Fibroblast of skin of abdomen (primary cell): ENCODE measurements at places on chromosomes 4 and X.

- DNase-seq, result peak; percentile 87
Measured at GRCh38 chrX:14616836-14617235, 87.5 kb downstream of the GLRA2 start.

- no peak for DNase-seq
Measured at GRCh38 chr4:73193659-73194058, 64.9 kb downstream of the ANKRD17 start.

DNA sequence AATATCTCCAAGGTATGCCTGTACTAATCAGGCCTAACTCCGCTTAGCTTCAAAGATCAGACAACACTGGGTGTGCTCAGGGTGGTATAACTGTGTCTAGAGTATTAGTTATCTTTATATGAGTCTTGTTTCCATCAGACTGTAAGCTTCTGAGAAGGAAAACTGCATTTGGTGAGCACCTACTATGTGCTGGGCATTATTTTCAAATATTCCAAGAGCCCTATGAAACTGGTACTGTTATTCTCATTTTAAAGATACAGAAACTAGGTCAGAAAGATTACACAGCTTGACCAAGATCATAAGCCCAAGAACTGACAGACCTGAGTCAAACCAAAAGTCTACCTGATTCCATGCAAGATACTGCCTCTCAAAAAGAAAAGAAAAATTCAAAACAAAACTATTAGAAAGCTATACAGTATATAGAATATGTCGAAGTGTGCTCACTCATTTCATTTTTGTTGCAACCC lies 44.4 kb downstream of the LRBA start:
- DNase-seq, result no peak

DNA sequence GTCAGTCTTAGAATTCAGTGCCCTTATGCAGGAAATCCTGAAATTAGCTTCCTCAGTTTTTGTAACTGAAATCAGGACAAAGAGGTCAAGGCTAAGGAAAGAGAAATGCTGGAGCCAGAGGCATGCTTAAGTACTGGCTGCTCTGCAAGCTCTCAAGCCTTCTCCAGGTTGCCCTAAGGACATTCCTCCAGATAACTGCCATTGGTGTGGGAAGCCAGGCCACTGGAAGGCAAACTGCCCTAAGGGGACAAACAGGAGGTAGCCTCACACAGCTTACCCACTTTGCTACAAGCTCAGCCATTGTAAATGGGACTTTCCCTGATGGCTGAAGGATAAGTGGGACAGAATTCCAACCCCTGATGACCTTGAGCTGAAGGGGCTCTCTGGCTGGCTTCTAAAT lies 606.9 kb upstream of the PCDH10 start:
- no peak for DNase-seq

DNA sequence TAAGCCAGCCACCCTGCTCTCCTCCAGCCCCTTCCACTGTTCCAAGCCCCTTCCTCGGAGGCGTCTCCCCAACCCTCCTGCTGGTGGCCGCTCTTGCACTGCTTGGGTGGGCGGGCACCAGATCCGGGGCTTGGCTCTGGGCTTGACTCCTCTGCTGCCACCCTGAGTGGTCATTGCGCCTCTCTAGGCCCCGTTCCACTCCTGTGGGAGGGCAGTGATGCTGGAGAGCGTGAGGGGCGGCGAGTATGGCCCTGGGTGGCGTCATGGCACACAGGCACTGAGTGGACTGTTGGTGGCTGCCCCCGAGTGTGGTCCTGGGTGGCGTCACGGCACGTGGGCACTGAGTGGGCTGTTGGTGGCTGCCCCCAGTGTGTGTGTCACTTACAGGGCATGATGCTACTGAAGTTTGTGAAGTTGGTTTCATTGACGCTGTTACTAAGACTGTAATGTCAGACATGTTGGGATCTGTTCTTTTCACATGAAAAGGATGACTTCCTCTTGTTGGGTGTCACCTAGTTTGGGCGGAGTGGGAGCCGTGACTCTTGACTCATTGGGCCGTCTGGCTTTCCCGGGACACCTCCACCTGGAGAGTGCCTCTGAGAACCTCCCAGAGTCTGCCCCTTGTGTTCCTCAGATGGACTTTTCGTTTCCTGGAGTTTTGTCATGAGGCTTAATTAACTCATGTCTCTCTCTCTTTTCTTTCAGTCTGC lies 55.9 kb upstream of the HGFAC start:
- DNase-seq, result no peak

GRCh38 chrX:142998447-142999198 lies 27.1 kb upstream of the SPANXN4 start:
- DNase-seq, result peak; percentile 20

DNA sequence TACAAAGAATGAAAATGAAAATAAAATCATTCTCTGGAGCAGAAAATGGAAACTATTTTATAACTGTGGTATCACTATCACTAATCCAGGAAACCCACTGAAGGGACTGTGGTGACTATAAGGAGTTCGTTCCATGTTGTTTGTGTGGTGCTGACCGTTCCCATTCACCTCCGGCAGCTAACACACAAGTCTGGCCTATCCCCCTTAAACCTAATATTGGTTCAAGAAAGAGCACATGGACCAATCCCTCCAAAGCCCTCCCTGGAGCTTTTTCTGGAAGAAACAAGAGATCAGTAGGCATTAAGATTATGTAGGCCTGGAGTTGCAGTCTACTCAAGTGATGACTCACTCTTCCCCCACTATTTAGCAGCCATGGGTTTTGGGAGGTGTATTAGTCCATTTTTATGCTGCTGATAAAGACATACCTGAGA lies 25.9 kb upstream of the FAM241A start:
- no peak for DNase-seq

DNA sequence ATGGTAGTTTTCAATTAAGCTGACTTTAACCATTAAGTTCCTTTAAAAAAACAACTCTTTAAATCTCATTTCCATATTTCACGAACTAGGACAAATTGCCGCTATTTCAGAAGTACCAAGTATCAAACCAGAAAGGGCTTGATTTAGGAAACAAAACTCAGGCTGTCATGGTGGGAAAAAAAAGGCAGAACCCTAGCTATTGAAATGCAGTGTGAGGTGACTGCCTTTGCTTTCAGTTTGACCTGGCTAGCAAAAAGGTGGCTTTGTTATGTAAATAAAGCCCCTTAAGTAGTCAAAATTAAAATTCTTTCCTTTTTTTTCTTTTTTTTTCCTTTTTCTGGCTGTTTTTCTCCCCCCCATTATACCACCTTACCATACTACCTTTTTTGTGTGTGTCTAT lies 40.6 kb upstream of the CYP2U1 start:
- DNase-seq, result no peak

DNA sequence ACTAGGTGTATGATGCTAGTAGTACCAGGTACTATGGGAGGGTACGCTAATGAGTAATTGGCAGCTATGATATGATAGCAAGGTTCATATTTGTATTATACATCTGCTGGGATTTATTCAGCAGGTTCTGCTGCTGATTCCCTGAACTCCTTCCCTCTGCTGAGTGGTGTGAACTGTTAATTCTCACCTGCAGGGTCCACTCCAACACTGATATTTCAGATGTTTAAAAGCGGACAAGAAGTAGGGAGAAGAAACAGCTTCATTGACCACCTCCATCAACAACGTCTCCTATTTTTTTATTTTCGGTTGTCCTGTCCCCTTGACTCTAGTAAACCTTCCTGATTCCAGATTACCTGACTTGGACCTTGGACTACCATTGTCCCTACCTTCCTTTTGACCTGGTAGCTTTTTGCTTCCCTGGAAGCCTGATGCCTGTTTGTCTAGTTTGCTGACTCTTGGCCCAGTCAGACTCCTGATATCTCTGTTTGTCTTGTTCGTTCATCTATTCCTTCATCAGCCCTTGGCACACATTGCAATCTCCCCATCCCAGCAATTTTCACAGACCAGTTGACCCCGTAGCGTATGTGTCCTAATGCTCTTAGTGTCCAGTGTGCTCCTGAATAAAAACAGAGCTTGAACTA lies 34.0 kb upstream of the RNF128 start:
- no peak for DNase-seq

DNA sequence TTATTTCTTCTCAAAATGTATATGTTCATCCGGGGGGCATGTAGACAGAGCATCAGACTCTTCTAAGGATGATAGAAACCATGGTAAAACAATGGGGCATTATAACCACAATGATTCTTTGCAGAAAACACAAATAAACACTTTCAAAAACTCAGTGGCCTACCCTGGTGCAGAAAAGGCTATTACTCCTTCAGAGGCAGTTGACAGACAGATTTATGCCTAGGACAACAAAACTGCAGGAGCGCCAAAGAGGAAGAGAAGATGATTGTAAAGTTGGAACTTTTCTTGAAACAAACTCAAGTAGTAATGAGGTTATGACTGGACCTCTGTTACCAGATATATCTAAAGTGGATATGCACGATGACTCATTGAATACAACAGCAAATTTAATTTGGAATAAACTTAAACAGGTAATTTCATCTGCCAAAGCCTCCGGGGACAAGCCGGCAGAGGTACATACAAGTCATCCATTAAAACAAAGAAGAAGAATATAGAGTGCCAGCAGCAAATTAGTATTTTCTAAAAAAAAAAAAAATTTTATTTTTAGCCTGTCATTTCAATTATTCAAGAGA lies 1068.4 kb upstream of the INTU start:
- no peak for DNase-seq

DNA sequence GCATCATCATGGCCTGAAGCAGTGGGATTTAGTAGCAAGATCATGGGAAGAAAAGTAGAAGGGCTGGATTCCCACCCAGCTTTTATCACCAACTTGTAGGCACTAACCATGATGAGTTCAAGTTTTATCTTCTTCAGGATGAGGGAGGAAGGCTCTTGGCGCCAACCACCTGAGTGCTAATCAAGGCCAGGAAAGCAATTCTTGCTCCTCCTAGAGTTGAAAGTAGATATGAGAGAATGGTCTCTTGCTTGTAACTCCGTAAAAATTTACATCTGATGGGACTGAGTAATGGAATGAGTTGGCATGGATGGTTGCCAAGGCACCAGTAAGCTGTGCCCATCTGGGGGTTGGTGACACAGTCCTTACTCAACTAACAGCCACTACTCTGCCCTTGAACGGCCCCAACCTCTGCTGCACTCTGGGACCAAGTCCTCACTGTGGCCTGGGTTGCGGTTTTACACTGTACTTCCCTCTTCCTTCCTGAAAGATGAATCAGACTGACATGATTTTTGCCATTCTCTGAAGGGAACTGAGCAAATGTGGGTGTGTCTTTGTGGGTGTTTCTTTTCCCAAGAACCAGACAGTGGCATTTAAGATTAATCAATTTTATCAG lies 39.4 kb upstream of the NDP start:
- peak; percentile 55 for DNase-seq

GRCh38 chr4:105014234-105014633 lies 132.4 kb upstream of the TET2 start:
- DNase-seq, result no peak

DNA sequence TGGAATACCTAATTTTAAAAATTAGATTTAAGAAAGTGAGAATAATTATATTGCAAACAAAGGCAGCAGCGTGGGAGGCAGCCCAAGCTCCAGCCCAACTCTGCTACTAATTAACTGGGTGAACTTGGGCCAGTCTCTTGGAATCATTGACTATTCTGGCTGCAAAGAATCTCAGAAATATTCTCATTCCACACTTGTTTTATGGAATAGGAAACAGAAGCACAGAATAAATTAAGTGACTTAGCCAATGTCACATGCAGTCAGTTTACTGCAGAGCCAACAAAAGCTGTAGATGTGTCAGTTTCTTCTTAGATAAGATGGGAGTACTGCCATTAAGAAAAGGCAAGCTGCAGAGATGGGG lies 132.6 kb upstream of the FAM9B start:
- DNase-seq, result peak; percentile 10

- DNase-seq, result no peak
Measured at GRCh38 chrX:16433021-16433420, 216.9 kb upstream of the S100G start.

DNA sequence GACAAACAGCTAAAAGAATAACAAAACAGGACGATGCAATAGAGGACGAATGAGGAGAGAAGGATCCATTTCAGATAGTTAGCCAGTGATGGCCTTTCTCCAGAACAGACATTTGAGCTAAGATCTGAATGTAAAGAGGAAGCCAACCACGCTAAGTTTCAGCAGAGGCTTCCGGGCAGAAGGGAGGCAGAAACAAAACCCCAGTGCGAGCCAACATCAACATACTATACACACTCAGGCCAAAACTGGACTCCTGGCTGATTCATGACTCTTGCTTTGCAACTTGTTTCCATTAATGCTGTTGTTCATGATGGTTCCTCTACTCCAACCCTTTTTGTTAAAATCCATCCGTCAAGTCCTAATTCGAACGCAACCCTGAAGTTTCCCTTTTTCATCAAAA lies 730.3 kb downstream of the TRIML1 start:
- no peak for DNase-seq

- no peak for DNase-seq
Measured at GRCh38 chr4:38779790-38780189, 3.0 kb downstream of the TLR10 start.

DNA sequence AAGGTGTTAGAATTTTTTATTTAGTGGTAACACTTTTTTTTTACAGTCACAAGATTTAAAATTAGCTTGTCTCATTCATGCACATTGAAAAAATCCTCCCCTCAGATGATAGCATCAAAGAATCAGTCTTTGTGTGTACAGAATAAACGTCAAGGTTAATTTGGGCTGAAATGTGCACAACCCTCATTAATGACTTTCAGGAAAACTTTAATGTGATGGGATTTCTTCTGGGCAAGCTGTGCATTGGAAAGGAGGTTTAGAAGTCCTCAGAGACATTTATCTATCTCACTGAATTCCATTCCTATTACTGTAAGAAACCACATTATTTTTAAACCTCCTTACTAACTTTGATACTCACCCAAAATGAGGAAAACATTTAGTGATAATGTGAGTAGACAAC lies 88.2 kb upstream of the TECRL start:
- peak; percentile 1 for DNase-seq

GRCh38 chr4:85747882-85748491 lies 273.0 kb downstream of the ARHGAP24 start:
- DNase-seq, result peak; percentile 77
